AG04450 (cell line): ENCODE measurements at places on chromosomes 11 and 22.
A peak's percentile ranks its signal among the peaks of the same experiment; 100 is the strongest.

DNA sequence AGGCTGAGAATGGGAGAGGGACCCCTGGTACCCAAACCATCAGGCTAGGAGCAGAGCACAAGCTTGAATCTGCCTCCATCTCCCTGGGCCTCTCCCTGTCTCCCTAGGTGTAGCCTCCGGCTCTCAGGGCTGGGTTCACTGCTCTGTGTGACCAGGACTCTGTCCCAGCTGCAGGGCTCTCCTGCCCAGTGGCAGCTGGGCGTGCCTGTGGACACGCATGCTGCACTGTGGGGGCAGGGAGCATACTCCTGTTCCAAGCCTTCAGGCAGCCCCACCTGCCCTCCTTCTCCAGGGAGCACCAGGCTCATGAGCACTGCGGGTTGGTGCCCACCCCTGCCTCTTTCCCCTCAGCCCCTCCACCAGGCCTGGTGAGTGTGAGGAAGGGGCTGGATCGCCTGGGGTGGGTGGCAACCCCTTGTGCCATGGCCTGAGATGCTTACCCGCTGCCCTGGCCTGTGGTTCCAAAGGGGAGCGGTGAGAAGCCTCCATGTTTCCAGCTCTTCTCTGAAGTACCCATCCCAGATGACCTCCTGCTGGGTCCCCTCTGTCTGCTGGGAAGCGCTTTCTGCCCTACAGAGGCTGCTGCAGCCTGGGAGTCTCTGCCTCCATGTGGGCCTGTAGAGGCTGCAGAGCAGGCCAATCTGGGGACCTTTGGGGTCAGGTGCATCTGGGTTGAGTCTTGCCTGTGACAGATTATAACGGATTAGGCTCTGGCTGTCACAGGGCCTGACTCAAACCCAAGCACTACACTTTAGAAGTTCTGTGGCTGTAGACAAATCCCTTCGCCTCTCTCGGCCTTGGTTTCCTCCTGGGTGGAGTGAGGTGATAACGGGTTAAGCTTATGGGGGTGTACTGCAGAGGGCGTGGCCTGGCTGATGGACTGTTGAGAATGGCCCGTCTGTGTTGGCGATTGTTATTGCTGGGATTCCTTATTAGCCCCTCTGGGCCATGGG lies 43.7 kb downstream of the WNT11 start:
- no peak for DNase-seq

DNA sequence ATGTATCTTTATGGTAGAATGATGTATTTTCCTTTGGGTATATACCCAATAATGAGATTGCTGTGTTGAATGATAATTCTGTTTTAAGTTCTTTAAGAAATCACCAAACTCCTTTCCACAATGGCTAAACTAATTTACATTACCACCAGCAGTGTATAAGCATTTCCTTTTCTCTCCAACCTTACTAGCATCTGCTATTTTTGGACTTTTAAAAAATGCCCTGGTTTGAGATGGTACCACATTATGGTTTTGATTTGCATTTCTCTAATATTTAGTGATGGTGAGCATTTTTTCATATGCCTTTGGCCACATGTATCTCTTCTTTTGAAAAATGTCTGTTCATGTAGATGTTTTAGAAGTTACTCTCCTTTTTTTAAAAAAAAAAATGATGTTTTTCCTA lies 142.0 kb downstream of the METTL15 start:
- DNase-seq = no peak

DNA sequence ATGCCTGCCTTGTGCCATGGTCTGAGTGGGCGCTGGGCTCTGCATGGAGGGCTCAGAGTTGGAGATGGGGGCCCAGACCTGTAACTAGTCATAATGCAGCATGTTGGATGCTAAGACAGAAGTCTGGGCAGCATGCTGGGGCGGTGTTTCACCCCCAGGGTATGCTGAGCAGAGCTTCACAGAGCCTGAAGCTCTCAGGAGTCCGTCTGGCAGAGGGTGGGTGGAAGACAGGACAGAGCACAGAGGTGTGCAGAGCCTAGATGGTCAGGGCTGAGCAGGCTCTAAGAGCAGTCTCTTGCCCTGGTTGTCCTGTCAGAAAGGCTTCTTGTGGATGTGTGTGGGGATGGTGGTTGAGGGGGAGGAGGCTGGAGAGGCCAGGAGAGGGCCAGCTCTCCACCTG lies 7.2 kb downstream of the TAF6L start:
- no peak for DNase-seq

- no peak for DNase-seq
These were observed 35.6 kb downstream of the DKK3 start for GRCh38 chr11:11972730-11973341.

GRCh38 chr11:19432370-19433061 lies 191.8 kb upstream of the E2F8 start:
- peak; percentile 77 for DNase-seq

- no peak for DNase-seq
These were observed 8.8 kb downstream of the TRAF6 start for GRCh38 chr11:36501236-36501635.

DNA sequence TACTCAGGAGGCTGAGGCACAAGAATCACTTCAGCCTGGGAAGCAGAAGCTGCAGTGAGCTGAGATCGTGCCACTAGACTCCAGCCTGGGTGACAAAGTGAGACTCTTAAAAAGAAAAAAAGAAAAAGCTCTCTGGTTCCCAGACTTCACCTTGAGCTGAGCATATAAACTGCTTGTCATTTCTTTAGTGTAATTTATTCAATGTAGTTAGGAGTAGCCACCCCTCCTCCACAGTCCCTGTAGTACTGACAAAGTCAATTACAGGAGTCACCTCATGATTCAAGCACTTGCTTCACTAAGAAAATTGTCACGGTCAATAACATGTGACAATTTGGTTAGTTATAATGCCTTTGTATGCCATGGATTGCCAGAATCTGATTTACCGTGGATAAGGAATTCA lies 7.2 kb downstream of the OR4D10 start:
- DNase-seq = no peak

- no peak for DNase-seq
These were observed 48.4 kb downstream of the CDKN1C start for GRCh38 chr11:2837096-2837601.

GRCh38 chr11:71499546-71499945 lies 27.5 kb upstream of the KRTAP5-7 start:
- DNase-seq = no peak

DNA sequence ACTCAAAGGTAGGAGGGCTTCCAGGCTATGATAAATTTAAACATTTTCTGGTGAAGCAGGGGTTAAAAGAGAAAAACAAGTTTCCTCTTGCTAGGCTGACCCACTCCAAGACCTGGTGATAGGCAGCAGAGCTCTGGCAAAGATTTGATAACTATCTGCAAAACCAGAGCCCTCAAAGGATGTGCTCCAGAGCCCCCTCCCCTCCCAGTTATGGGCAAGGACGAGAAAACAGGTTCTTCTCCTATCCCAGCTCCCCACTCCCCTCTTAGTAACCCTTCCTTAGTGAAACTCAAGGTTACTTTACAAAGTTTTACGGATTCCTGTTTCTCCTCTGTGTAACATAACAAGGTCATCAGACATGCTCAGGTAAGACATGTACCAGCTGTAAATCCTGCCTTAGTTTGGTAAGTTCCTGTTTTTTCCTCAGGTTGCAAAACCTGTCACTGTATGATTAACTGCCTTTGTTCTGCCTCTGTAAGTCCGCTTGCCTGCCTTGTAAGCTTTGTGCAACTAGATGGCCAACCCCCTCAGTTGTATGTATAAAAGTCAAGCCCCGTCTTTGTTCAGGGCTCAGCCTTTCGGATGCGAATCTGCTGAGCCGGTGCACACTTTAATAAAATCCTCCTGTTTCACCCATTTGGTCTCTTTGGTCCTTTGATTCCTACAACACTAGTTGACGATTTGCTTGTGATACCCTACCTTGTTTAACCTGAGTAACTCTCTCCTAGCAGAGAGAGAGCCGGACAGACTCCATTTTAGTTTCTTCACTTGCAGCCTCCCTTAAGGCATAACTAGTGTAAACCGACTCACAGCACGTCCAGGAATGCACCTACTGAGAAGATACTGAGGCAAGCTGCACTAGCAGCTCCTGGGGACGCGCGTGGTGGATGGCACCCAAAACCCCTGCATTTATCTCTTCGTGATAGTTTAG lies 13.9 kb downstream of the APOBEC3H start:
- no peak for DNase-seq

- DNase-seq = no peak
These were observed 9.4 kb downstream of the PIWIL3 start for GRCh38 chr22:24765166-24765565.

DNA sequence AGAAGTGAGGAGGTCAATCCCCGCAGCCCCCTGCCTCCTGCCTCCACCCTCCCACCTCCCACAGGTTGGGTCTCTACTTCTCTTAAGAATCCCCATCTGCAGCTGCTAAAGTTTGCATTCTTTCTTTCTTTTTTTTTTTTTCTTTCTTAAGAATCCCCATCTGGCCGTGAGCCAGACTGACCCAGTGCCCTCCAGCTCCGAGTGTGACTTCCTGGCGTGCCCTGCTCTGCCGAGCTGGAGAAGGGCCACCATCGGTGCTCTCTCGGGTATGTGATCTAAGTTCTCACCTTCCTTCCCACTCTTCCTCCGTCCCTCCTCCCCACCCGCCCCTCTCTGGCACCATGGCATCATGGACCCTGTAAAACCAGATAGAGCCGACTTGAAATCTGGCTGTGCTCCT lies 66.7 kb upstream of the LMO1 start:
- DNase-seq = no peak

GRCh38 chr11:95659088-95659487 lies 130.5 kb downstream of the FAM76B start:
- peak; percentile 18 for DNase-seq

GRCh38 chr11:9525116-9525515 lies 48.4 kb upstream of the WEE1 start:
- DNase-seq = no peak

GRCh38 chr11:71489311-71490043 lies 36.5 kb downstream of the NADSYN1 start:
- DNase-seq = peak; percentile 13

DNA sequence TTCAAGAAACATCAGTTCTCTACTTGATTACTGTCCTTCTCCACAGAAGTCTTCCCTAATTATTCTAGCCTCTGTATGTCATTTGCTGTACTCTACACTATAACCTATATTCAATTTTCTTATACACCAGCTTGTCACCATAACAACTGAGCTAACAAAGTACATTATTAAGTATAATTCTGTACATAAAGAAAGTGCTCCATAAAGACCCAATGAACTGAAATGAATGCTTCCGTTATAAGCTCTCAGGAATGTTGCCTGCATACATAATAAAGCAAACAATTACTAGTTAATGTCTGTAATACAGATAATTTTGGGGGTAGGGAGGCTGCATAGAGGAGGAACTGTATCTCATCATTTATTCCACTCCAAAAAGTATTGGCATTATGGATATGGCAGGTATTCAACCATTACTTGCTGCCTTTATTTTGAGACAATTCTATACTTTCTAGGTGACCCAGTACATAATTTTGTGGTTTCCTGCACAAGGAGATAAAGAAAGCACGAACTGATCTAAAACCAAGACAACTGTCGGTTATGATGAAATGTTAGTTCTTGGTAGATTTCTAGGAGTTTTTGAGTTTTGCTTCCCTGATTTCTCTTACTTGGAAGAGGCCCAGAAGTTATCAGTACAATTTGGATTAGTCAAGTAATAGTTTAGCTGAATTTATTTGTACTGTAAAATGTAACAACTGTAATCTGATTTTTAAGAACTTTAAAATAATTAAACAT lies 202.5 kb downstream of the SBF2 start:
- no peak for DNase-seq

- no peak for DNase-seq
These were observed 86.0 kb downstream of the PPP6R3 start for GRCh38 chr11:68546555-68546954.

DNA sequence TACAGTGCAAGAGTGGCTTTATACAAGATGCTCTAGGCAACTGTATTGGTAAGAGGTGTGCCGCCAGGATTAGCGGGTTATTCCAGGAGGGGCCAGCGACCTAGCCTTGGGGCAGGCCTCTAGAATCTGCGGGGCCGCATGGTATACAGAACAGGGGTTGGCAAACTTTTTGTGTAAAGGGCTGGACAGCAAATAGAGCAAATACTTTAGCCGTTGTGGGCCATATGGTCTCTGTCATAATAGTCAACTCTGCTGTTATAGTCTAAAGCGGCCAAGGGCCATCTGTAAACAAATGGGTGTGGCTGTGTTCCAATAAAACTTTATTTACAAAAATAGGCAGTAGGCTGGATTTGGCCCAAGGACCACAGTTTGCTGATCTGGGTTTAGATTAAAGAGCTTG lies 32.6 kb downstream of the FBLN1 start:
- no peak for DNase-seq

GRCh38 chr11:133198438-133198837 lies 333.9 kb downstream of the OPCML start:
- no peak for DNase-seq

DNA sequence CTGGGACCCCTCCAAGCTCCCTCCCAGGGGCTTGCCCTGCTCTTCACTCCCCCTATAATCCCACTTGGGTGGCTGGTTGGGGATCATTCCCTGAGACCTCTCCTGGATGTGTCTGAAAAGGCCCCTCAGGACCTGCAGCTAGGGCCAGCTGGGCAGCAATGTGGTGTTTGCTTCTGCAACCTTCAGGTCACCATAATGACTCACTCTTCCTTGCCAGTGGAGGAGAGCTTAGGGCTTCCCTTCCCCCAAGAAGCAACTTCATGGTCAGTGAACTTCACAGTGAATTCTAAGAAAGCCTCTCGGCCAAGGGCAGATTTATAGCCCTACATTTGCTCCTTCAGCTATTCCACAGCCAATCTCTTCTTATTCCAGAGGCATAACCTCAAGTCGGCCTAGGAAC lies 45.1 kb upstream of the TSPAN18 start:
- peak; percentile 10 for DNase-seq

GRCh38 chr22:30186510-30186909 lies 60.0 kb downstream of the LIF start:
- DNase-seq = no peak

- no peak for DNase-seq
These were observed 264.4 kb downstream of the CTTN start for GRCh38 chr11:70662691-70663098.

DNA sequence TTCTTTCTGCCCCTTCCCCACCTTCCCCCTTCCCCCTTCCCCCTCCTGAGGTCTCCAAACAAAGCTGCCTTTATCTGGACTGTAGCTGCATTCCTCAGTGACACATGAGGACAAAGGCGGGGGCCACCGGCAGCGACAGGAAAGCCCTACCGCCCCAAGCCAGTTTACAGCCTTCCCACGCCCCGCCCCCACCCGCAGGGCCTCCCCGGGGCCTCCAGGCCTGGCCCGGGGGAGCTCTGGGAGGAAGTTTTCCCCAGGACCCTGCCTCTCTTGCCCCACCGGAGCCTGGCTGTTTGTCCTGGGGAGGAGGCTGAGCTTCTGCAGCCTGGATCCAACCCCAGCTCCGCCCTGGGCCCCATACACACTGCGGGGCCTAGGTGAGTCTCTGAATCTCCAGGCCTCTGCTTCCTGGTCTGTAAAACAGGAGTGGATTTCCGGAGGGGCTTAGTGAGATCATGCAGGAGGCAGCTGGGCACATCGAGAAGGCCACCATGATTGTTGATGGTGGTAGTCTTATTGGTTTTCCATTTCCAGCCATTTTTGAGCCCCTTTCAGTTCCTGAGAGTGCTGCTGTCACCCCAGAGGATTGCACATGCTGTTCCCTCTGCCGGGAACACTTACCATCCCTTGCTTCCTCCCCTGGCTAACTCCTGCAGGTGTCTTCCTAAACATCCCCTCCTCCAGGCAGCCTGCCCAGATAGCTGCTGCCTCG lies 130.7 kb downstream of the MN1 start:
- DNase-seq = no peak
